Activated T-helper 1 cell treated with Interleukin-2 at 50 U/mL for 16 hours (primary cell): ENCODE measurements at places on chromosomes 5 and 9.

- DNase-seq = no peak
These were observed 11.4 kb downstream of the BASP1 start for GRCh38 chr5:17228821-17229291.

DNA sequence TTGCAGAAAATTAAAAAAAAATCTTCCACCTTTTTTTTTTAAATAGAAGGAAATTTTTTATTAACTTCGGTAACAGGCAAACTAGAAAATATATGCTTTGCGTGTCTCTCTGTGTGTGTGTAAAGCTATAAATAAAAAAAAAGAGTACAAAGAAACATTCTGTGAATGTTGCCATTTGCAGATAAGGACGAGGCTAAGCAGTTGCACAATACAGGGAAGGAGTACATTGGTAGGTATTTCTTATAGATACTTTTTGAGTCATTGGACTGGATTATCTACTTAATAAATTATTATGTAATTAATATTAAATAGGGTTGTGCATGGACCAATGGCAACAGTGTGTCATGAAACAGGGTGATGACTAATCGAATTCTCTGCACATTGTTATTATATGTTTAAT lies 102.4 kb downstream of the CAMK4 start:
- DNase-seq = no peak

GRCh38 chr5:20536813-20537212 lies 548.8 kb upstream of the CDH18 start:
- DNase-seq = no peak

DNA sequence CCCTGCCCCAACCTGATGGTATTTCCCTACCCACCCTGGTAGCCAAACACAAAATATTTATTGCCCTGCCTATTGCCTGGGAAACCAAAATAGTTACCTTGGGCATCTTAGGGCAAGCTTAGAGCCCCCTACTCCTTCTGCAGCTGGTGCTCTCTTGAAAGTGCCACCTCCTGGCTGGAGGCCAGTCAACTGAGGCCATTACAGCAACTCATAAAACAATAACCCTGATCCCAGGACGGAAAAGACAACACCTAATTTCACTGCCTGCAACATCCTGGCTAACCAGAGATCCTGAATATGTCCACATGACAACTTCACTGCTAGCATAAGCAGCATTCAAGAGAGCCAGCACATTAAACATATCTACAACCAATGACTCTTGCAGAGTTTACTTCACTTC lies 38.7 kb downstream of the MTAP start:
- no peak for DNase-seq

GRCh38 chr5:135710045-135710675 lies 124.3 kb upstream of the SLC25A48 start:
- DNase-seq = no peak

DNA sequence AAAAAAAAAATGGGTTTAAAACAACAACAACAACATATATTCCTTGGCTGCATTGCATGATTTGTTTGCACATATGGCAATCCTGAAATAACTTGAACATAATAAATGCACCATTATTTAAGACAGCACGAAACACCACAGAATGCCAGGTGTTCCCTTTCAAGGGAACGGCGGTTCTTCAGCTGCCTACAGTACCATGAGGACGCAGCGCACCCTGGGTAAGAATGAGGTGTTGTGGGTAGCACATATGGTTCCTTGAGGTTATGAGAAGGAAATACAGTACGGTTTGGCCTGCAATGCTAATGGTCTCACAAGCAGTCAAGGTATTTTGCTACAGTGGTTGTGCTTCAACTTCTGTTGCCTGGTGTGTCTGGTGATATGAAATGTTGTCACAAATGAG lies 174.8 kb downstream of the SLC12A2 start:
- DNase-seq = no peak

- no peak for DNase-seq
These were observed 7.7 kb upstream of the DMRT2 start for GRCh38 chr9:1042466-1042865.
